ENCODE measurements at places on chromosomes 16 and 17.

- DNase-seq = no peak
Measured at GRCh38 chr17:34365340-34365739, 2.3 kb upstream of the CCL1 start.

DNA sequence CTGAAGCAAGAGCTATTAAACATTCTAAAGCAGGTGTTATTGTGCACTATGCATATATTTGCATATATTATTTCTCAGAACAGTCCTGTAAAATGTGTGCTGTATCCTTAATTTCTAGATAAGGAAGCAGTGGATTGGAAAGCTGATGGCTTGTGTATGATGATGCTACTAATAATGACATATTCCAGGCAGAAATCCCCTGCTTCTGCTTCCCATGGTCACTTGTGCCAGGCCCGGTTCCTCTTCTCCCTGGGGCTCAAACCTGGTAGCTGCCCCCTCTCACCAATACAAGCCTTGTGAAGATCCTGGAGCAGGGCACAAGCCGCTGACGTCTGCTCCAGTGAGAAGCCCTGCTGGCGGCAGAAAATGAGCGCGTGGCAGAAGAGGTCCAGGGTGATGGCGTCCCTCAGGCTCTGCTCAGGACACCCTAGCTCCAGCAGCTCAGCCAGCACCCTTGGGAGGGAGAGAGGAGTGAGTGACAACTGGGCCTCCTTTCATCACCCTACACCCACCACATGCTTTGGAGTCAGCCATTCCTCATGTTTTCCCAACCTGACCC lies 1.8 kb downstream of the CFAP119 start:
- DNase-seq = no peak

DNA sequence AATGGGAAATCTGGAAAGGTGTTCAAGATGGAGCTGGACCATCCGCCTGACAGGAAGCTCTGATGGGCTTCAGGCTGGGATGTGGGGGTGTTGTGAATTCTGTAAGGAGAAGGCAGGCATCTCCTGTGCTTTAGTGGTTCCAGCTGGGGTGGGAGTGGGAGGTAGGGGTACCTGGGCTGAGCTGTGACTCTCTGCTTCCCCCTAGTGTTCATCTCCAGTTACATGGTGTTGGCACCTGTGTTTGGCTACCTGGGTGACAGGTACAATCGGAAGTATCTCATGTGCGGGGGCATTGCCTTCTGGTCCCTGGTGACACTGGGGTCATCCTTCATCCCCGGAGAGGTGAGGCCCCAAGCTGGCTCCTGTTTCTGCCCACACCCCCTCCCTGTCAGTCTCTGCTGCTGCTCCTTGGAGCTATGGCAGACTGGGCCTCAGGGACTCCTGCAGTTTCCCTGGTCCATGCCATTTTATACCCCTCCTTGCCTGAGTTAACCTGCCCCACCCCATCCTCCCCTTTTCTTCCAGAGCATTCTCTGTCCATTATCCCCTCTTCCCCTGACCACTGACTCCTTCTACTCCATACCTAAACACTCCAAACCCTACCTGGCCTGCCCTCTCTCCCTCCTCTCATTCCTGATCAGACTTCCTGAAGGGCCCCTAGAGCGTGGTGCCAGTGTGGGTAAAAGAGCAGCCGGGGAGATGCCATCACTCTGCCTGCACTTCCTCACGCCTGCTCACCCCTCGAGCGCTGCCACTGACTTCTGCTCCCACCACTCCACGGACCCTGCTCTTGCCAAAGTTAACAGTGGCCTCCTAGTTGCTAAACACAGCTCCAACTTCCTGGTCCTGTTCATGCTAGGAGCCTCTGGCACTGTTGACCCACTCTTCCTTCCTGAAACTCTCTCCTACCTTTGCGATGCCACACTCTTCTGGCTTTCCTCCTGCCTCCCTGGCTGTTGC lies 3.4 kb downstream of the SPNS1 start:
- DNase-seq = no peak

DNA sequence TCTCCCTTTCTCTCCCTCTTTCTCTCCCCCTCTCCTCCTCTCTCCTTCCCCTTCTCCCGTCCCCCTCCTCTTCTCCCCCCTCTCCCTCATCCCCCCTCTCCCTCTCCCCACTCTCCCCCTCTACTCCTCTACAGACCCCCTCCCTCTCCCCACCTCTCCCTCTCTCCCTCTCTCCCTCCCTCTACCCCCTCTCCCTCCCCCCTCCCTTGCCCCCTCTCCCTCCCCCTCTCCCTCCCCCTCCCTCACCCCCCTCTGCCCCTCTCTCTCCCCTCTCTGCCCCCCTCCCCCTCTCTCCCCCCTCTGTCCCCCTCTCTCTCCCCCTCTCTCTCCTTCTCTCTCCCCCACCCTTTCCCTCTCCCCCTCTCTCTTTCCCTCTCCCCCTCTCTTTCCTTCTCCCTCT lies 352.9 kb downstream of the UTP18 start:
- DNase-seq = no peak

GRCh38 chr17:76151896-76152454 lies 10.9 kb upstream of the FOXJ1 start:
- peak; percentile 76 for DNase-seq

DNA sequence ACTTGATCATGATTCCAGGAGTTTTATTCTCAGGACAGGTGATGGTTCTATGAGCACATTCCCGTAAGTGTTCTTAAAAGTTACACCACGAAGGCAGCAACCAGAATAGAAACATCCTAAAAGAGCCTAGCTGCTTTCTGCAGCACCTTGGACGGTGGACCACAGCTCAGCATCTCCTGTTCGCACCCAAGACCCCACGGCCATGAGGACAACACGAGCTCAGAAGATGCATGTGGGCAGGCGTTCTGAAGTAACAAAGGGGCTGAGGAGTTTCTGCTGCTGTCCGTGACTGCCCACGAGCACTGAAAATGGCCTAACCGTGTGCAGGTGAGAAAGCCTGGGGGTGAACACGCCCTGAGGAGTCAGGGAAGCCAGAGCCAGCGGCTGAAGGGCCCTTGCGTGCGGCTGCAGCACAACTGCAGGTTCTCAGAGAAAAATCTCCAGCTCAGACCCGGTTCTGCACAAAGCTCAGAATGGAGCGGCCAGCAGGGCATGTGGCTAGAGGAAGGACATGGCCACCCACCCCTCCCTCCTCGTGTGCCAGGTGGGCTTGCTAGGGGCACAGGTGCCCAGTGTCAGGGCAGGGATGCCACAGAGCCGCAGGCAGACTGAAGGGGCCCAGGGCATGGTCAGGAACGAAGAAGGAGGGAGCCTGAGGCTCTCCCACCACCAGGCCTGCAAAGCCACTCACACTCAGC lies 10.8 kb upstream of the C16orf95 start:
- no peak for DNase-seq

GRCh38 chr16:68907781-68908181 lies 64.5 kb downstream of the TANGO6 start:
- DNase-seq = no peak

DNA sequence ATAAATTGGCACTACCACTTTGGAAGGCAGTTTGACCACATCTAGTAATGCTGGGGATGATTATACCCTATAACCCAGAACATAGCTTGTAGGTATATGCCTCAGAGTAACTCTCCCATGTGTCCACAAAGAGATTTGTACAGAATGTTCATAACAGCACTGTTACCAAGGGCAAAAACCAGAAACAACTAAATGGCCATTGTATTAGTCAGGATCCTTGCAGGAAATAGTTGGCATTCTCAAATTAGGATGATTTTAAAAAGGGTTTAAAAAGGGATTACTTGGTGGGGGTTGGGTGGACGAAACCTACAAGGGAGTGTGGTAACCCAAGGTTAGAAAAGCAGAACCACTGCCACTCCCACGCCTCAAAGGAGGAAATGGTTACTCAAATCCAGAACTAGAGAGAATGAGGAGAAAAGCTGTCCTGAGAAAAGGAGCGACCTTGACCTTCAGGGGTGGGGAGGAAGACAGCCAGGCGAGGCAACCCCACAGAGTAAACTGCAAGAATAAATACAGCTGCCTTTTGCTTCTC lies 2.1 kb downstream of the CPPED1 start:
- DNase-seq = no peak

DNA sequence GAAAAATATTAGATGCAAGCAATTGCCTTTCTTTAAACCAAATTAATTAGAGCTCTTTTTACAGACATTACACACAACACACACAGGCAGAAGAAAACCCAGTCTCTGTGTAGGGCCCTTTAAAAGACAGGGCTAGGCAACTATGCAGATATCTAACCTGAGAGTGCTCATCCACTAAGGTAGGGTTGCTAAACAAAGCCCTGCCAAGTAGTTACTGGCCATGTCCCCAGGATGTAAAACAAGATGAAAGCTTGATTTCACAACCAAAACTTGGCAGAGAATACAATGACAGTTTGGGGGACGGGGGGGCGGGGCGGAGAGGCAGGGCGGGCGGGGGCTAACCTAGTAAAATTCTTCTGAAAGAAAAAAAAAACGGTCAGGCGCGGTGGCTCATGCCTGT lies 669.0 kb upstream of the CA10 start:
- DNase-seq = no peak

DNA sequence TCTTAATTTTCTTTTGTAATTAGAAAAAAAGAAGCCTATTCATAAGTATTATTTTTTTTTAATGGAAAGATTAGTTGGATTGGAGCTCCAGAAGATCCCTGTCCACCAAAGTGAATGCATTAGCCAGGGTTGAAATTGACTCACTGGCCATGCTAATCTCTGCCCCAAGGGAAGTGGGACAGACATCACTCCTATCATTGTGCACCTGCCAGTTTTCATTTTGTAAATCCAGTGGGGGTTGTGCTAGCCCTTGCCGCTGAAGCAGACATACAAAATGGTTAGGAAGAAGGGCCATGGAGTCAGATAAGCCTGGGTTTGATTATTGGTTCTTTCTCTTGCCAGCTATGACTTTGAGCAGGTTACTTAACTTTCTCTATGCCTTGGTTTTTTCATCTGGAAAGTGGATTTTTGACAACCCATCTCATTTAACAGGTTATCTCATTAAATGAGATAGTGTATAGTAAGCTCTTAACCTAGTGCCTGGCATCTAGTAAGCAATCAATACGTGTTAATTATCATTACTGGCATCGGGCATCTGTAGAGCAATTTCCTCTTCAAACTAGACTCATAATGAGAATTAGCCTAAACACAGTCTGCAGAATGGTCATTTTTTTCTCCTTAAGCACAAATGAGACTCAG lies 216.9 kb downstream of the IRX3 start:
- DNase-seq = no peak

GRCh38 chr16:1381612-1382406 lies 30.1 kb downstream of the GNPTG start:
- no peak for DNase-seq

DNA sequence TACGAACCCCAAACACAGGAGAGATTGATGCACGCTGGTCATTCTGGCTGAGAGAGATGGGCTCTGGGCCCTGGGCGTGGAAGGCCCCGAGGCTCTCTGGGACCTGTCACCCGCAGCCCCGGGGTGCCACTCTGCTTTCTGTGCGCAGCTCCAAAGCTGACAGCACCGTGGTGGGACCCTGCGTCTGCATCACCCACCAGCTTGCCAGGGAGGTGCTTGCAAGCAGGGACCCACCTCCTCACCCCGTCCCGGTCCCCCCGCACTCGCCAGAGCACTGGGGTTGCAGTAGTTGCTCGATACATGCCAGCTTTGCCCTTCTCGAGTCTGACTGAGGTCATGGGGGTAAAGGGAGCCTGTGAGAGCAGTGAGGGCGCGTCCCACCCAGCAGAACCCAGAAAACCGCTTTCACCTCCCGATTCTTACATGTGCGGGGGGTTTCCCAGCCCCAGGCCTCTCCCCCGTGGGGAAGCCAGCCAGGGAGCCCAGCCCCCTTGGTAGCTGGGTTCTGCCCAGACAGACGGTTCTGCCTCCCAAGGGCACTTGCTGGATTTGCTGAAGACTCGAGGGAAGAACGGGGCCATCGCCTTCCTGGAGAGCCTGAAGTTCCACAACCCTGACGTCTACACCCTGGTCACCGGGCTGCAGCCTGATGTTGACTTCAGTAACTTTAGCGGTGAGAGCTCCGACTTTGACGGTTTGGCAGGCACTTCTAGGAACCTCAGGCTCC lies 12.5 kb downstream of the CARD14 start:
- DNase-seq = no peak

DNA sequence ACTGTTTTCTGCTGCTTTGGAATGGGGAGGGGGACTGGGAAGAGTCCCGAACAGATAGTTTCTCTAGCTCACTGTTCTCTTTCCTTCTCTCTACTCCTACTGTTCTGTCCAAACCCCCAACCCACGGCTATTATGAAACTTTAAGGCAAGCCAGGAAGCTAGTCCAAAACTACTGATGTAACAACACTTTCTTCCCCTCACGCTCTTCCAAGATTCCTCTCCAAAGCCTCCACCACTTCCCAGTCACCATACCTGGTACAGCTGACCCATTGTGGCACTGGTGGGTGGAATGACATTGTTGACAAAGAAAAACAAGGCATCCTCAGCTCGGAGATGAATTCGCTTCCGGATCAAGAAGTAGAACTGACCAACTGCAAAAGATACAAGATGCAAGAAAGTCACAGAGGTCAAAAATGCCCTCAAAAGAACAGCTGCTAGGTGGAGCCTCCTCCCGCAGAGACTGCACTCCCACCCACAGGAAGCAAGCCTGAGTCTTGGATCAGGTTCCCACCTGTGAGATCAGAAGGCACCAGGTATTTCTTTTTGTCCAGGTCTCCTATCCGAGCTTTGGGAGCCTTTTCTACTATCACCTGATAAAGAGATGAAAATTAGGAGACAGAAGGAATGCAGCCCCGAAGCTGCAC lies 1.0 kb downstream of the GABARAP start:
- DNase-seq = no peak

- DNase-seq = no peak
Measured at GRCh38 chr16:84228256-84228838, 11.5 kb downstream of the KCNG4 start.

- DNase-seq = no peak
Measured at GRCh38 chr16:84294531-84295142, at the start of gene WFDC1. WFDC1 (plus strand) TSS chr16:84294878; CDS start chr16:84294972, 94 bp downstream.

GRCh38 chr16:6038941-6039645 lies 941.5 kb upstream of the EEF2KMT start:
- no peak for DNase-seq

- DNase-seq = no peak
Measured at GRCh38 chr17:1727876-1728630, 3.5 kb downstream of the WDR81 start.

GRCh38 chr17:77756846-77757560 lies 201.5 kb upstream of the TNRC6C start:
- DNase-seq = no peak

- no peak for DNase-seq
Measured at GRCh38 chr17:40415390-40415789, 2.3 kb downstream of the TOP2A start.

DNA sequence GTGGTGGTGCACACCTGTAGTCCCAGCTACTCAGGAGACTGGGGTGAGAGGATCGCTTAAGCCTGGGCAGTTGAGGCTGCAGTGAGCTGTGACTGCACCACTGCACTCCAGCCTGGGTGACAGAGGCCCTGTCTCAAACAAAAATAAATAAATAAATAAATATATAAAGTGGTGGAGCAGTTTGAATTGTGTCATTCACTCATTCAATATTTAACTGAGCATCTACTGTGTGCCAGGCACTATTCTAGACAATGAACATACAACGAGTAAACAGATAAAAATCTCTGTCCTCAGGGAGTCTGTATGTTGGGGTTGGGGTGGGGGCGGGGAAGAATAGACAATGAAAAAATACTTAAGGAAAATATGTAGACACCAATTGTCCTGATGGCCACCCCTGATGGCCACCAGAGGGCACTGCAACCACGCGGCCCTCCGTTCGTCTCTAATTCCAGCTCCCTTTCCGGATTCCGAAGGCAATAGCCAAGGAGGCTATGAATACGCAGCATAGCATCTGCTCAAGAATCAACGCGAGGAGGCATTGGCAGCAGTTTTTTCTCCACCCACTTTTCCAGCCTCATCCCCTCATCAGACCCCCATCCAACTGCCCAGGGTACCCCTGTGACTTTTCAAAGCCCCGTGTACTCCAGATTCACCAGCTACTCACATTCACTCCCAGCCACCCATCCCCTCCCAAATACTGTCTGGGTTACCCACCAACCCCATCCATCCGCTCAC lies 21.4 kb downstream of the QPRT start:
- DNase-seq = peak; percentile 75
